ENCODE measurements at places on chromosomes 13 and 19. TPM values are rescaled to one million over a fixed set of nuclear protein-coding genes. Genes with fewer than 3 reads are reported as not detected.

GRCh38 chr19:52897138-52897935, at the start of gene ZNF320:
Gene ZNF320 (minus strand): TSS chr19:52897635. CDS start chr19:52890255, 7,380 bp downstream.
- DNase-seq = peak; percentile 98

DNA sequence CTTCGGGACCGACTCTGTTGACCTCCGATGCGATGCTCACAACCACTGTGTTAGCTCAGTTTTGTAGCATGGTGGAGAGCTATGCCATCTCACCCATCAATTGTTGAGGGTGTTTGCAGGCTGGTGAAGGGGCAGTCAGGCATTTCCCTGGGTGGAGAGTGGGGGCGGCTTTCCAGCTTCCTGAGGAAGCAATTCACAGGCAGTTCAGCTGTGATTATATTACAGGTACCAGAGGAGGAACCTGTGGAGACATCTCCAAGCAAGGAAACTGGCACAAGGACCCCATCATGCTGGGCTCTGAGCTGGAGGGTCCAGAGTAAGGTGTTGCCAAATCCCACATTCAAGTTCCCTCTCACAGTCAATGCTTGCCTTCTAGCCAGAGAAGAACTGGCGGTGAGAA, 166.0 kb upstream of the ZNF536 start:
- no peak for DNase-seq

ZNF442 gene
- 4.3 TPM for total RNA-seq

DNA sequence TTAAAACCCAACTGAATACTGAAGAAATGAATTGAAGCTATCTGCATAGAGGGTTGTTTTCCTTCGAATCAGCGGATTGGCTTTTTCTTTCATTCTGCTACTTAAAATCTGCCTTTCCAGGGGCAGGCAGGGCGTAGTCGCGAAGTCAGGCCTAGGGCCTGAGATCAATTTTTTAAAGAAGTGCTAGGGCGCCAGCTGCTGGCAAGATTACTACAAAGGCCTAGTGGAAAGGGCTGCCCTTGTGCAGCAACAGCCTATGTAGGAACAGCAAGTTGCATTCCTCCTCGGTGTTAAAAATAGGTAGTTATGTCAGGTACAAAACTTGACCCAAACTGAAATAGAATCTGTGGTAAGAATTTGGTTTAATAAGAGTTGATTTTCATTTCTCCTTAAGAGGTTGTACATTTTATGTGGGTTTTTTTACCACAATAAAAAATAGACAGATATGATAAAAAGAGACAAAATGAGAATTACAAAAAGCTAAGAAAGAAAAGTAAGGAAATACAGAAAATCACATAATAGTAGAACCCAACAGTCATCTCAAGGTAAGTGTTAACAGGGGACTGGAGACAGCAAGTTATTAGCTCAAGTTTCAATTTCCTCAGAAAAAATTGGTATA, 9.5 kb upstream of the URAD start:
- no peak for DNase-seq

DNA sequence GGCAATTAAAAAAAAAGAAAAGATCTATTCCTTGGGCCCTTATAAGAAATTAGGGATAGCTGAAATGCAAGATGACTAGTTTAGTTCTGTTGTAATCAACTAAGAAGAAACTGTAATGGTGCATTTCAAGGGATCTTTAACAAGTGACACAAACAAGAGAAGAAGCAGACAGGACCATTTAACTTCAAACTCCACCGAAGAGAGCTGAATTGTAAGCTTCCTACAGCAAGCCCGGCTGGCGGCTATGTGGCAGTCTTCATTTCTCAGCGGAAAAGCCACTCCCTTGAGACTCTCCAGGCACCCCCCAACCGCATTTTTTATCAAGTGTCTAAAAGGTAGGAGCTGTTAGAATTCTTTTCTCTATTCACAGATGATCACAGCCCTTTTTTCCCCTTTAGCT, 305.2 kb upstream of the ZNF507 start:
- no peak for DNase-seq

GRCh38 chr19:19031891-19032290, 1.4 kb downstream of the SUGP2 start:
- DNase-seq = no peak

DNA sequence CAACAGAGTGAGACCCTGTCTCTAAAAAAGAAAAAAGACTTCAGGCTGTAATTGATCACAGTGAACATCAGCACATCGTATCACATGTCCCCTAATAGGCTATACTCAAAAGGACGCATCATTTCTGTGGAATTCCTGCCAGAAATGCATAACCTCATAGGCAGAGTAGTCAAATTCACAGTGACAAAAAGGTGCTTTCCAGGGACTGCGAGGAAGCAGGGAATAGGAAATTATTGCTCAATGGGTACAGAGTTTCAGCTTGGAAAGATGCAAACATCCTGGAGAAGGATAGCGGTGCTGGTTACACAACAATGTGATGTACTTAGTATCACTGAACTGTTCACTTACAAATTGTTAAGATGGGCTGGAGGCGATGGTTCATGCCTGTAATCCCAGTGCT, 41.1 kb upstream of the MRI1 start:
- no peak for DNase-seq

DNA sequence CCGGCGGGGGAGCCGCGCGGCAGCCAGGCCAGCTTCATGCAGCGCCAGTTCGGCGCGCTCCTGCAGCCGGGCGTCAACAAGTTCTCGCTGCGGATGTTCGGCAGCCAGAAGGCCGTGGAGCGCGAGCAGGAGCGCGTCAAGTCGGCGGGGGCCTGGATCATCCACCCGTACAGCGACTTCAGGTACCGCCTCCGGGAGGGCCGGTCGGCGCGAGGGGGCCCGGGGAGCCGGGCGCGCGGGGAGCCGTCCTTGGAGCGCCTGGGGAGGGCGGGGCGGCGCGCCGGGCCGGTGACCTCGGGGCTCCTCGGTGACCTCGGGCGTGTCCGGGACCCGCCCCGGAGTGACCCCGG, 690 bp downstream of the HCN2 start:
- no peak for DNase-seq

- DNase-seq = no peak
These were observed 76.8 kb downstream of the FREM2 start for GRCh38 chr13:38763446-38764381.

DNA sequence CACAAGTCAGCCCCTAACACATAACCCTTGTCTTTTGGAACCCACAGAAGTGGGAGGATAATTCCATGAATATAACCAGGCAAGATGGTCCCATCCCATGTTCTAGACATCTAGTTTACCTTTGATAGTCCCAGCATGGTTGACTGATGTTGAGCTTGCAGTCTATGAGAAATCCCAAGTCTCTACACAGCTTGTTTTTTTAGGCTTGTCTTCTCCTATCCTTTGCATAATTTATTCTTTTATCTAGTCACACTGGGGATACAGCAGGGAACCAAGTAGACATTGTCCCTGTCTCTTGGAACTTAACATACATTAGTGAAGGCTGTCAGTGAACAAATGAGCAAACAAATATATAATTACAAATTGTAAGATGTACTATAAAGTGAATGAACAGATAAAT, 19.6 kb upstream of the FRY start:
- DNase-seq = no peak

- no peak for DNase-seq
These were observed 350.7 kb downstream of the LMO7 start for GRCh38 chr13:75986818-75987217.

DNA sequence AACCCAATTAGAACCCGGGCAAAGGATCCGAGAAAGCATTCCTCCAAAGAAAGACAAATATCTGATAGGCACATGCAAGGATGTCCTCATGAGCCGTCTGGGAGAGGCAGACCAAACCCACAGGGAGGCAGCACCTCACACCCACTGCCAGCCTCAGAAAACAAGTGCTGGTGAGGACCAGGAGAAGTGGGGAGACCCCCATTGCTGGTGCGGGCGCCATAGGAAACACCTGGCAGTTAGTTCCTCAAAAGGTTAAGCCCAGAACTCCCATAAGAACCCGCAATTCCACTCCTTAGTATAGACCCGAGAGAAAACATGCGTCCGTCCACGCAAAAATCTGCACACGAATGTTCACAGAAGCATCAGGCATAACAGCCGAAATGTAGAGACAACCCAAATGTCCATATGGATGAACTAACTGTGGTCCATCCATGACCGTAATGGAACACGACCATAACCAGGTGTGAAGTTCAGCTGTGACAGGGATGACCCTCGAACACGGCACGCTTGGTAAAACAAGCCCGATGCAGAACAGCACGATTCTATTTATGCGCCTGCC, 7.9 kb downstream of the ZNF787 start:
- no peak for DNase-seq

GRCh38 chr13:93418398-93418797, 191.8 kb downstream of the GPC6 start:
- DNase-seq = no peak

DNA sequence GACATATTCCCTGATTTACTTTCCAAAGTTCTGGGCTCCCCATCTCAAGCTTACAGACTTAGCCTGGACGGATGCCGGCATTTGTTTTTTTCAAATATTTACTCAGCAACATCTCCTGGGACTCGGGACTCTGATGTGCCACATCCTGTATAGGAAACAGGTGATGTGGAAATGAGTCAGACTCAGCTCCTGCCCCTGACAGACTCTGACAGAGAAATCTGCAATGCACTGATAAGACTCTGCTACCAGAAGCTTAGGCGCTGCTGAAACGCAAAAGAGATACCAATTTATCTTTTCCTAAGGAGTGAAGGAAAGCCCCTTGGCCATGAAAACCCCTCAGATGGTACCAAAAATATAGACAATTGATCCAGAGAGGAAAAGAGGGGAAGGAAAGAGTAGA, 16.2 kb downstream of the LAIR2 start:
- no peak for DNase-seq

- no peak for DNase-seq
These were observed 2.2 kb downstream of the TNNT1 start for GRCh38 chr19:55146705-55147273.

DNA sequence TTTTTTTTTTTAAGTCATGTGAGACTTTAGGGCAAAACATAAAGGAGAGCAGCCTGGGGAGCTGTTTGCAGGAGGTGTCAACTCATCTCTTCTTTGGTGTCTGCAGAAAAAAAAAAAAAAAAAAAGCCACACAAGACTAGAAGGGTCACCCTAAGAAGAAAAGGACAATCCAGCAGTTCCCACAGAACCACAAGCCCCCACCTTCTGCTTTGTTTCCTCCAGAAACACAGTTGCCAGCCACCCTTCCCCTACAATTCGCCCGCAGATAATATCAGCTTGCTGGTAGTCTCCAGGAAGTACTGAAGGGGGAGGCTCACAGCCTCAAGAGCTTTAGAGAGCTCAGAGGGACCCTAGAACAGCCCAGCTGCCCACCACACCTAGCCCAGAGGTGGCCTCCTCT, 22.3 kb upstream of the ZBTB7A start:
- DNase-seq = no peak

DNA sequence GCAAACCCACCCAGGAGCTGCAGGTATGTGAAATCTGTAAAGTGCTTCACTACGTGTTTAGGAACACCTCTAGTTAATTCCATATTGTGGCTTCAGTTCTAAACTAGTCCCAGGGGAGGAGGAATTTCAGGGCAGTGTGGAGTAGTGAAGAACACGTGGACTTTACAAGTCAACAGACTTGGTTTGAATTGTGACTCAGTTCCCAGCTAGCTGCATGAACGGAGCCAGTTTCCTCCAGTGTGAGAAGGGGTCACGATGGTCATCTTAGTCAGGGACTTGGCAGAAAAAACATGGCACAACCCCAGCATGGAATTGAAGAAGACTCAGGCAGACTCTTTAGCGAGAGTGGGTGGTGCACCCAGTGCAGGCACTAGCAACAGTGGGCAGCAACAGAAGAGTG, 175.7 kb upstream of the UBL3 start:
- DNase-seq = peak; percentile 14

DNA sequence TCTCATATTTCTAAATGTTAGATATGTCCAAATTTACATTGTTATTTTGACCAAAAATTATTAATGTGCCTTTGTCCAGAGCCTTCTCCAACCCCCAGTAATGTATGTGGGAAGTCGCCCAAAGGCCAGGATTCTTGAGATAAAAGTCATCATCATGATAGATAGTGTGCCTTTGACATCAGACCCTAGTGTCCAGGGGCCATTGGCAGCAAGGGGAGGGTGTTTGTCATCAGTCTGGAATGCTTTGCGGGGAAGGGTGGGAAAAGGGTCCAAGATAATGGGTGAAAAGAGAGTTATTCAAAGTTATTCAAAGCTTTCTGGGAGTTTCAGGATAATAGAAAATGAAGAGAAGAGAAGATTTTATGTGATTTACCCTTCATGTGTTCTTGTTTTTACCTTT, 909.5 kb upstream of the GPC6 start:
- no peak for DNase-seq

GRCh38 chr13:79246578-79246949, 159.5 kb downstream of the RBM26 start:
- no peak for DNase-seq

PDX1 gene
- total RNA-seq = not detected

DNA sequence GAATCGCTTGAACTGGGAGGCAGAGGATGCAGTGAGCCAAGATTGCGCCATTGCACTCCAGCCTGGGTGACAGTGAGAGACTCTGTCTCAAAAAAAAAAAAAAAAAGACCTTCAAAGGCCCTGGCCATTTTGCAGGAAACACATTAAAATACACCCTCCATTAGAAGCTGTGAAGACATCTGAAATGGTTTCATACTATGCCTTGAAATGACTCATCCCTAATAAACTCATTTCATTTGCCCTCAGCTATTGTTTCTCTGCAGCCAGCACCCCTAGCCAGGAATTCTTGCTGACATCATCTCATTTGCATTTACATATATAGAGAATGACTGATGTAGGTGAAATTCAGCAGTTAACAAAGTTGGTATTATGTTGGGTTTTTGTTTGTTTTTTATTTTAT, 8.7 kb downstream of the EML2 start:
- DNase-seq = no peak

DNA sequence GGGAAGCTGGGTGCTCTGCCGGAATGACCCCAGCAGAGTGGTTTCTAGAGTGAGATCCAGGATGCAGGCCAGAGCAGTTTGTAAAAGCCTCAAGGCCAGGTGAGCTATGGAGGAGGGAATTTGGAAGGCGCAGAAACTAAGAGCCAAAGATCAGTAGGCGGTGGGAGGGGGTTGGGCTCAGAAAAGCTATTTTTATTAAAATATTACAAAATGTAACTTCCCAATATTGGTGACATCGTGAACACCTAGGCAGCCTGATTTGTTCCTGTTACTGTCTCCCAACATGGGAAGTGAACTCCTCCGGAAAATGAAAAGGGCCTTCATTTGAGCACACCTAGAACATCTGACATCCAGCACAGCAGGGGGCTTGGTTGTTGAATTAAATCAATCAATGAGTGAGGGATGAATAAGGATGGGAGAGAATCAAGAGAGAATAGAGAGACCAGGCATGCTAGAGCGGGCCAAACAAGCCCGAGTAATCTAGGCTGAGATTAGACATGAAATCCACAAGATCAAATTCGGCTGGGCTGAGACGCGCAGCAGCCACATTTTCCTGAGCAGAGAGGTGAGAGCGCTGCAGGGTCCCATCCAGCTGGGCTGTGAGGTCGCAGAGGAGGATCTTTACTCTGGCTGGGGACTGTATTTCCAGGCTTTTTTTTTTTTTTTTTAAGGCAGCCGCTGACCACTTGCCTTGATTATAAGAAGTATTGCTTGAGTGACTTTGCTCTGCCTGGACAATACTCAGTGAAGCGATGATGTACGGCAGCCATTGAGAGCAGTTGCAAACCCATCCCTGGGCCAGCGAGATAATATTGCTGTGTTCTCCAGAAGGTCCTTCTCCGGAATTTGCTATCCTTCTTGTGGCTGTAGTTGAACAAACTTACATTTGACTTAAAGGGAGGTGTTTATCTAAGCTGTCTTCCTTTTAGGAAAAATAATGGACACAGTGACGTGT, 178.0 kb upstream of the KL start:
- DNase-seq = no peak
